ENCODE measurements at places on chromosomes 7 and 10. TPM values are rescaled to one million over a fixed set of nuclear protein-coding genes. Genes with fewer than 3 reads are reported as not detected.

GRCh38 chr7:74371381-74372341 lies 82.0 kb upstream of the GTF2IRD1 start:
- no peak for DNase-seq
- H3K27ac ChIP-seq, result no peak overlapping the region
- no peaks in the 10 kb centered on the region for H3K27me3 ChIP-seq
- no peak overlapping the region for H3K4me3 ChIP-seq

DNA sequence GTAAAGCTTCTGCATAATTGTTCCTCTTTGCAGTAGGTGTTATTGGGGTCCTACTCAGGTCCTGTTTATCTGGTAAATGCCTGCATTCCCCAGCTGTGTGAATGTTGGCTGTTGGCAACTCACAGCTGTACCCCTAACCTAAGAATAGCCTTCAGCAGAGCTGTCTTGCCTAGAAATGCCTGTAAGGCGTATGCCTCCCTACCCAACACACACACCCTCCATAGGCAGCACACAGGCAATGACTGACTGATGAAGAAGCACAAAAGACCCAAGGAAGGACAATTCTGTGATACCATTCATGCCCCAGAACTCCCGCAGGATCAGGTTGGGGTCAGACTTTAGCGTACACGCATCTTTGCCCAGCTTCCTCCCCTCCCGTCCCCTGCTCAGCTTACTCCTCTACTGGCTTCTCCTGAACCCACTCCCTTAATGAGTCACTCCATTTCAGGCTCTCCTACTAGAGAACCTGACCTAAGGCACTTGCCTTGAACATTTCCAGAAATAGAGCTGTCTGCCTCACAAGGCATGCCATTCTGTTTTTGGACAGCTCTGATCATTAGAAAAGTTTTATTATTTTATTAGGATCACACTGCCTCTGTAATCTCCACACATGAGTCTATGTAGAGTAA lies 99.2 kb upstream of the PIK3CG start:
- no peaks in the 10 kb centered on the region for H3K36me3 ChIP-seq
- H3K4me3 ChIP-seq, result no peak overlapping the region
- H3K4me1 ChIP-seq, result no peaks in the 10 kb centered on the region
- no peak for DNase-seq

The SDK1 gene
- 0.17 TPM for total RNA-seq

DNA sequence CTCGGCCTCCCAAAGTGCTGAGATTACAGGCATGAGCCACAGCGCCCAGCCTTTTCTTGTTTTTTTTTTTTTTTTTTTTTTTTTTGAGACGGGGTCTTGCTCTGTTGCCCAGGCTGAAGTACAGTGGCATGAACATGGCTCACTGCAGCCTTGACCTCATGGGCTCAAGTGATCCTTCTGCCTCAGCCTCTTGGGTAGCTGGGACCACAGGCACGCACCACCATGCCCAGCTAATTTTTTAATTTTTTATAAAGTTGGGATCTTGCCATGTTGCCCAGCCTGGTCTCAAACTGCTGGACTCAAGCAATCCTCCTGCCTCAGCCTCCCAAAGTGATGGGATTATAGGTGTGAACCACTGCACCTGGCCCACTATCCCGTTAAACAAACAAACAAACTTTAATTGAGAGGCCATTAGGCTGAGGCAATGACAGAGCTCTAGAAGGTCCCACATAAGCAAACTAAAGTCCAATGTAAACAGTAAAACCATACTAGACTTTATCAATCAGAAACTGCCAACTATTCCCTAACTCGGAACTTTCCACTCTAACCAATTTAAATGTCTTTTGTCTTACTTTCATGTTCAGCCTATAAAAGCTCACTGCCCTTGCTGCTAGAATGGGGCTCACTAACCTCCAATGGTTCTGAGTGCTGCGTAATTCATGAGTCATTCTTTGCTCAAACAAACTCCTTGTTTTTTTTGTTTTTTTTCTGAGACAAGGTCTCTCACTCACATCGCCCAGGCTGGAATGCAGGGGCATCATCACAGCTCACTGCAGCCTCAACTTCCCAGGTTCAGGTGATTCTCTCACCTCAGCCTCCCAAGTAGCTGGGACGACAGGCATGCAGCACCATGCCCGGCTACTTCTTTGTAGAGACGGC lies 1.9 kb downstream of the DHX32 start:
- no peak overlapping the region for H3K4me3 ChIP-seq
- no peaks in the 10 kb centered on the region for H3K27me3 ChIP-seq
- peak; percentile 87 for DNase-seq
- peaks cover 8% of the 10 kb centered on the region for H3K36me3 ChIP-seq

- H3K4me3 ChIP-seq, result no peak overlapping the region
- no peak for DNase-seq
- peaks cover 6% of the 10 kb centered on the region for H3K27me3 ChIP-seq
Observed at GRCh38 chr7:50970092-50970491, 187.4 kb upstream of the GRB10 start.

- H3K36me3 ChIP-seq, result no peaks in the 10 kb centered on the region
- no peak for DNase-seq
- no peak overlapping the region for H3K27ac ChIP-seq
- no peak overlapping the region for H3K4me3 ChIP-seq
- no peaks in the 10 kb centered on the region for H3K4me1 ChIP-seq
Observed at GRCh38 chr10:127851661-127852194, 41.0 kb downstream of the CLRN3 start.

The ITGB8 gene
- total RNA-seq, result not detected

DNA sequence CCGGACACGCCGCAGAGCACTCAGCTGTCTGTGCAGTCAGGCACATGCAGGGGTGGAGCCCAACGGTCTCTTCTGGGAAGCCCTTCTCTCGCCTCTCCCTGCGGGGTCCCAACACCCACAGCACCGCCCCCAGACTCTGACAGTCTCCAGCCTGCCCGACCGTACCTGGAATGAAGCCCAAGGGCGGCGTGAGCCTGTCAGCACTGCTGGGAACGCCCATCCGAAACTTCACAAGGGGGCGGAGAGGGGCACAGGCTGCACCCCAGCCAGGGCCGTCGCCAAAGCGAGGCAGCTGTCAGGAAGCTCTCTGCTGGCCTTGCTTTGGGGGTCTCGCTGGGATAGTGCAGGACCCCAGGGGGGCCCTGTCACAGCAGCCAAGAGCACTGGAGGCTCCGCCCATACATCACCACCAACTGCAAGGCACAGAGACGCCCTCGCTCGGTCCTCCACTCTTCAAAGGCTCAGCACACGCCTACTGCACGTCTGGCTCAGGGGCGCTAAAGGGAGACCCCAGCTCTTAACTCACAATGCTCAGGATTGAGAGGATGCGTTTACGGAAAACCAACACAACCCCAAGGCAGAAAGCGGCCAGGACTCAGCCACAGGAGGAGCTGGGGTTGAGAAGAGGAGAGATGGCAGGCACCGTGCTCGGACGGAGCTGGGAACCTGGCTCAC lies 30.9 kb downstream of the MAD1L1 start:
- no peak for DNase-seq
- H3K4me3 ChIP-seq, result no peak overlapping the region
- H3K27me3 ChIP-seq, result no peaks in the 10 kb centered on the region
- H3K36me3 ChIP-seq, result peaks cover 32% of the 10 kb centered on the region
- H3K4me1 ChIP-seq, result no peaks in the 10 kb centered on the region

GRCh38 chr7:1401011-1401410 lies 58.3 kb downstream of the MICALL2 start:
- H3K4me1 ChIP-seq, result peaks cover 6% of the 10 kb centered on the region
- peaks cover 9% of the 10 kb centered on the region for H3K27me3 ChIP-seq
- no peak overlapping the region for H3K4me3 ChIP-seq

The CRCP gene
- 41.1 TPM for total RNA-seq

- H3K27ac ChIP-seq, result no peak overlapping the region
- no peaks in the 10 kb centered on the region for H3K27me3 ChIP-seq
- H3K4me1 ChIP-seq, result no peaks in the 10 kb centered on the region
- H3K36me3 ChIP-seq, result no peaks in the 10 kb centered on the region
Observed at GRCh38 chr7:38171623-38172391, 6.2 kb upstream of the STARD3NL start.

DNA sequence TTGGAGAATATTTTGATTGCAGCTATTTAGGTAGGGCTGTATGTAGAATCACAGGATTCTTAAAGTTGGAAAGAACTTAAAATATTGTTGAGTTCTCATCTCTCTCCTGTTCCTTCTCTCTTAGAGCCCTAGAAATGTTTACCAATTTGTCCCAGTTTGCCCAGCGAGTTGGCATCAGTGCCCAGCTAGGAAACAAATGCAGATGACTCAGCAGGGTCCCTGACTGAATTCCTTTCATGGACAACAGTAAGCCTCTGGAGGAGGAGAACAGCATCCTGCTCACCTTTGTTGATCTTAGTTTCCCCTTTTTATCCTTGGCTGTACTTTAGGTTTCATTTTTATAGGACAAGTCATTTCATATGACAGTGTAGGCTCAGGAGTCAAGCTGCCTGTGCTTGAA lies 89.3 kb downstream of the SEC23IP start:
- no peaks in the 10 kb centered on the region for H3K4me1 ChIP-seq
- H3K27me3 ChIP-seq, result no peaks in the 10 kb centered on the region
- no peak for DNase-seq
- H3K27ac ChIP-seq, result no peak overlapping the region
- no peaks in the 10 kb centered on the region for H3K36me3 ChIP-seq

The ADAM8 gene
- 0.93 TPM for total RNA-seq

GRCh38 chr7:40608321-40609075 lies 473.7 kb downstream of the SUGCT start:
- H3K4me3 ChIP-seq, result no peak overlapping the region
- no peak for DNase-seq

GRCh38 chr7:105202616-105203015 lies 186.1 kb downstream of the SRPK2 start:
- H3K27me3 ChIP-seq, result no peaks in the 10 kb centered on the region
- no peak for DNase-seq
- no peak overlapping the region for H3K27ac ChIP-seq
- no peak overlapping the region for H3K4me3 ChIP-seq
- H3K4me1 ChIP-seq, result peaks cover 16% of the 10 kb centered on the region
- no peaks in the 10 kb centered on the region for H3K36me3 ChIP-seq

DNA sequence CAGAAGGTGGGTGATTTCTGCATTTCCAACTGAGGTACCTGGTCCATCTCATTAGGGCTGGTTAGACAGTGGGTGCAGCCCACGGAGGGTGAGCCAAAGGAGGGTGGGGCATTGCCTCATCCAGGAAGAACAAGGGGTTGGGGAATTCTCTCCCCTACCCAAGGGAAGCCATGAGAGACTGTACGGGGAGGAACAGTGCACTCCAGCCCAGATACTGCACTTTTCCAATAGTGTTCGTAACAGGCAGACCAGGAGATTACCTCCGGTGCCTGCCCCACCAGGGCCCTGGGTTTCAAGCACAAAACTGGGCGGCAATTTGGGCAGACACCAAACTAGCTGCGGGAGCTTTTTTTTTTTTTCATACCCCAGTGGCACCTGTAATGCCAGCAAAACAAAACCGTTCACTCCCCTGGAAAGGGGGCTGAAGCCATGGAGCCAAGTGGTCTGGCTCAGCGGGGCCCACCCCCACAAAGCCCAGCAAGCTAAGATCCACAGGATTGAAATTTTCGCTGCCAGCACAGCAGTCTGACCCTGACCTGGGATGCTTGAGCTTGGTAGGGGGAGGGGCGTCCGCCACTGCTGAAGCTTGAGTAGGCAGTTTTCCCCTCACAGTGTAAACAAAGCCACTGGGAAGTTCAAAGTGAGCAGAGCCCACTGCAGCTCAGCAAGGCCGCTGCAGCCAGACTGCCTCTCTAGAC lies 31.2 kb downstream of the ARMC10 start:
- peak overlapping the region; percentile 76 for H3K27ac ChIP-seq
- no peaks in the 10 kb centered on the region for H3K27me3 ChIP-seq
- peak overlapping the region; percentile 58 for H3K4me3 ChIP-seq
- H3K36me3 ChIP-seq, result no peaks in the 10 kb centered on the region

DNA sequence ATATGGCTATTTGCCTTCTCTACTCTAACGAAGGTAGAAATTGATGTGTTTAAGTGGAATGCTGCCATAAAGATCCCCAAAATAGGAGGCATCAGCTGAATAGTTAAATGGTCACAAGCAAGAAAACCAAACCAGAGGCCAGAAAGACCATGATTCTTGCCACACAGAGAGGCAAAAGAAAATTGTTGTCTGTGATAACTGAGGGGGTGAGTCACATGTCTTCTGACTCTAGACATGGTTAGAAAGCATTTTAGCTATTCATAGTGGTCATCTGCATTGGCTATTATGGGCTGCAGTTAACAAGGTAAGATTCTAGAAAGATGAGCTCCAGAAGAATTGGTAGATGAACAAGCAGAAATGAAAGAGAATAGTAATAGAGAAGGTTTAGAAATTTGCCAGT lies 361.4 kb upstream of the NPSR1 start:
- no peaks in the 10 kb centered on the region for H3K4me1 ChIP-seq
- no peak for DNase-seq
- H3K27ac ChIP-seq, result no peak overlapping the region
- no peak overlapping the region for H3K4me3 ChIP-seq

The TNS3 gene
- total RNA-seq, result 55.7 TPM

The GDF2 gene
- not detected for total RNA-seq

The HOXA2 gene
- total RNA-seq, result not detected

- DNase-seq, result no peak
- peaks cover 4% of the 10 kb centered on the region for H3K36me3 ChIP-seq
- H3K27ac ChIP-seq, result no peak overlapping the region
- no peaks in the 10 kb centered on the region for H3K27me3 ChIP-seq
Observed at GRCh38 chr7:139232904-139233303, 1.9 kb downstream of the UBN2 start.

- H3K27me3 ChIP-seq, result peaks cover 5% of the 10 kb centered on the region
- H3K36me3 ChIP-seq, result no peaks in the 10 kb centered on the region
- peak; percentile 61 for DNase-seq
- H3K4me3 ChIP-seq, result no peak overlapping the region
Observed at GRCh38 chr10:97210543-97210960, 24.8 kb upstream of the SLIT1 start.

GRCh38 chr10:80104066-80104926 lies 25.8 kb downstream of the TMEM254 start:
- H3K4me3 ChIP-seq, result no peak overlapping the region
- peak; percentile 16 for DNase-seq
- no peak overlapping the region for H3K27ac ChIP-seq
- H3K36me3 ChIP-seq, result no peaks in the 10 kb centered on the region
- H3K4me1 ChIP-seq, result peaks cover 22% of the 10 kb centered on the region

DNA sequence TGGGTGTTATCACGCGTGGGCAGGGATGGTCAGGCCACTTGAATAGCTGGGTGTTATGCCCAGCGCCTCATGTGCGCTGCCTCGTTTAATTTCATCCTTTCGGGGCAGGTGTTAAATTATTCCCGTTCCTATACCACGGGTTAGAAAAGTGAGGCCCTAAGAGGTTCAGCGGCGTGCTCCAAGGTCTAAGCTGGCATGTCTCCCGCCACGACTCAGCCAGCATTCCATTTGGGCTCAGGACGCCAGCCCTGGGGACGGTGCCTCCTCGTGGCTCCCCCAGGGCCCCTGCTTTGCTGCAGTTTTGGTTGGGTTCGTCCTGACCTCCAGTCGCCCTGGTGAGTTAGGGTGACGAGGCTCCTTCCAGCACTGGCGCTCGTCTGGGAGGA lies 124.5 kb downstream of the TRRAP start:
- no peak overlapping the region for H3K27ac ChIP-seq
- no peak overlapping the region for H3K4me3 ChIP-seq
- no peaks in the 10 kb centered on the region for H3K27me3 ChIP-seq
- peaks cover 77% of the 10 kb centered on the region for H3K36me3 ChIP-seq

DNA sequence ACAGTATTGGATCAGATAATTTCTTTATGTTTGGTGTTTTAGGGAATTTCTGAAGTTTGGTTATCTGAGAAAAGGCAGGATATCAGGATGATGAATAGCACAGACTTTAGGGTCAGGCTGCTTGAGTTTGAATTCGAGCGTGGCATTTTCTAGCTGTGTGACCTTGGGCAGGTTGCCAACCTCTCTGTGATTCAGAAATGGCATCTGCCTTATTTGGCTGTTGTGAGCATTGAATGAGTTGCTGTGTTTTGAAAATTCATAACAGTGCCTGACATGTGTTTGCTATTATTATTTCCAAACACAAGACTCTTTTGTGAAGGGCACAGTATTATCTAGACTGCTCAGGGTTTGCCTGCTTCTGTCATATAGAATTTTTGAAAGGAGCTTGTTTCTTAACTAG lies 66.9 kb downstream of the NXPH1 start:
- no peak overlapping the region for H3K27ac ChIP-seq
- H3K27me3 ChIP-seq, result no peaks in the 10 kb centered on the region
- H3K36me3 ChIP-seq, result no peaks in the 10 kb centered on the region
- no peak overlapping the region for H3K4me3 ChIP-seq
